Stimulated activated CD4-positive, alpha-beta T cell treated with anti-CD3 and anti-CD28 coated beads, TNF-alpha, amount 100 ng/mL, for 48 hours (primary cell): ENCODE measurements at places on chromosomes 16 and 17.
A peak's percentile ranks its signal among the peaks of the same experiment; 100 is the strongest.

DNA sequence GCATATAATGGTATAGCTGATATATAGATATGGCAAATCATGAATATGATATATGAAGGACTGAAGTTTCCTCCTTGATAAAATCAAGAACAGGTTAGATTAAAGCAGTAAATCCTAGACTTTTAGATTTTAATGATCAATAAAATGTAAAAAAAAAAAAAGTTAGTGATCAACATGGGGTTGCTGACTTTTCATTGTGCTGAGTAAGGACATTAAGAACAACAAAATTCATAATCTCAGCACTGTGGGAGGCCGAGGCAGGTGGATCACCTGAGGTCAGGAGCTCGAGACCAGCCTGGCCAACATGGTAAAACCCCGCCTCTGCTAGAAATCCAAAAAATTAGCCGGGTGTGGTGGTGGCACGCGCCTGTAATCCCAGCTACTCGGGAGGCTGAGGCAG, 10.4 kb upstream of the CHD3 start:
- DNase-seq, result no peak

DNA sequence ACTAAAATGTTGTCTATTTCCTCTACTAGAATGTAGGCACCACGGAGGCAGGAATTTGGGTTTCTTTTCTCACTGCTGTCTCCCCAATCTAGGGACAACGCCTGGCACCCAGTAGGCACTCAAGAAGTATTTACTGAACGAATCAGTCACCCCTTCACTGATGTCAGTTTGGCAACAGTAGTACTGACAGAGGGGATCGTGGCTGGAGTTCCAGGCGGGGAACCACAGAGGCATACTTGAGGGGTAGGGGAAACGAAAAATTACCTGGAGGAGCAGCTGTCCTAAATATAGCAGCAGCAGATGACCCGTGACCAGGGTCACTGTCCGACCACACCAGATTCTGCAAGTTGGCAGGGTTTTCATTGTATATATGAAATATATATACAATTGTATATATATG, 33.3 kb downstream of the TRIM25 start:
- DNase-seq, result no peak

- DNase-seq, result no peak
Measured at GRCh38 chr17:31089471-31089870, 5.3 kb upstream of the NF1 start.

- no peak for DNase-seq
Measured at GRCh38 chr16:52783616-52784015, 236.7 kb upstream of the TOX3 start.

DNA sequence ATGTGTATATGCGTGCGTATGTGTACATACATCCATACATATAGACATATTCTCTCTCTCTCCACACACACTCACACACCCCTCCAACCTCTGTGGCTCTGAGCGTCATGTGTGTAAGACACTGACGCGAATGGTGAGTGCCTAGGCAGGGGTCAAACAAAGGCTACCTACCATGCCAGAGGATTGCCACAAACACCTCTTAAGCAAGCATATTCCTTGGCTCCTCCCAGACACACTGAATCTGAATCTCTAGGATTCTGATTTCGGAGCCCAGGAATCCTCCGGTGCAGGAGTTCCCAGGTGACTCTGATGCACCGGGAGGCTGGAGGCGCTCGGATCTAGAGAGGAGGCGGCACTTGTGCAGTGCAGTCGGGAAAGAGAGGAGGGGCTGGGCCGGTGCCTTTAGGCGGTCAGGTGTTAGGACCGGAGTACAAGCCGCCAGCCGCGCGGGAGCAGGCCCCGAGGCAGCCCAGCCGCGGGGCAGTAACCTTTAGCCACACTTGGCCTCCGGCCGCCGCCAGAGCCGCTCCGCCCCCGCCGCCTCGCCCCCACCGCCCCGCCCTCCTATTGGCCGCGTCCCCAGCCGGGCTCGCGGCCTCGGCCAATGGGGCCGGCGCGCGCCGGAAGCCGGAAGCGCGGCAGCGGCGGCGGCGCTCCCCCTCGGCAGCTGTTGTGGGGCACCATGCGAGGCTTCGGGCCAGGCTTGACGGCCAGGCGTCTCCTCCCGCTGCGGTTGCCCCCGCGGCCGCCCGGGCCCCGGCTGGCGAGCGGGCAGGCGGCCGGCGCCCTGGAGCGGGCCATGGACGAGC, at the start of gene MLYCD:
Gene MLYCD, plus strand, starts transcription at position 653 of the 809 bp plus-strand sequence. Its CDS starts 30 bp downstream, at position 683.
- DNase-seq, result peak; percentile 28

DNA sequence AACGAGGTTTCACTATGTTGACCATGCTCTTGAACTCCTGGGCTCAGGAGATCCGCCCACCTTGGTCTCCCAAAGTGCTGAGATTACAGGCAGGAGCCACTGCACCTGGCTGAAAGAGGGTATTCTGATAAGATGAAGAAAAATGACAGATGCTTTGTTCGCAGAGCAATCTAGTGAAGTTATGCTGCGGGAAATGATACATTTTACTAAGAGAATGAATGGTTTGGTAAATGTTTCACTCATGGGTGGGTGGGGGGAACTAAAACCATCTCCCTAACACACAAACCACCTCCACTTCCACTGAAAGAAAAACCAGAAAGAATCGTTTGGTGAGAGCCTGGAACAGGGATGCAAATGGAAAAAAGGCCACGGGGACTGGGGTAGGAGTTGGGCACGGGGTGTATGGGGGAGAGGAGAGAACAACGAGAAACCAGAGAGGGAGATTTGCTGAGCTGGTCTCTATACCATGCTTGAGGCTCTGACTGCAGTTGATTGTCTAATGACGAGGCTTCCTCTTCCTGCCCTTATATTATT, 19.0 kb upstream of the XYLT2 start:
- no peak for DNase-seq

GRCh38 chr17:77845541-77846225, 112.8 kb upstream of the TNRC6C start:
- no peak for DNase-seq

DNA sequence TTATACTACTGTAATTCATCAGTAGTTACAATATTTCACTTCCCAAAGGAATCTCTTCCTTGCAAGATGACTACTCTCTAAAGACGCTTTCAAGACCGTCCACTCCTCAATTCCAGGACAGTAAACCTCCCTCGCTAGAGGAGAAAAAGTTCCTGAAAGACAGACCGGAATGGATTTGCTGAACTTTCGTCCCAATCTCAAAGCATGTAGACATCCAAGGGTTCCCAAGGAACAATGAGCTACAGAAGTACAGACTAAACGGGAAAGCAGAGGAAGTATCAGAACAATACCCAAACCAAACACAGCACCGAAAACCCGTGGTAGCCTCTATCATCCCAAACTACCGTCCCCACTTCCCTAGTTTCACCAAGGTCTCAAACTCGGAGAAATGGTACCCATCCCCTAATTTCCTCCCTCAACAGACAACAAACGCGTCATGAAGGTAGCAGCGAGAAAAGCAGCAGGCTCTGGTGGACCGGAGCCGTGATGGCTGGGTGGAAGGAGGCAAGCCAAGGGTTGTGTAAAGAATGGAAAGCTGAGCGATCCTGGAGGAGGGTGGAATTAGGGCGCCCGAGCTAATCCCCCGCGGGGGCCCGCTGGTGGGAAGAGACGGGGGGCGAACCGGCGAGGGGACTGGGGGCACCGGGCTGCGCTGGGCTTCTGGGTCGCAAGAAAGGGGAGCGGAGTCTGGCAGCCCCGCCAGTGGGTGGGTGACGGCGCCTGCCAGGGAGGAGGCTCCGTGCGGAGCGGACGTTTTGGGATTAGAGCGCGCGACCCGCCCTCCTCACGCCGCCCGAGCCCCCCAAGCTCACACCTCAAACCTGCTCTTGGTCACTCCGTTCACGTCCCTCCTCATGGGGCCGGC, 647 bp downstream of the FBXL20 start:
- no peak for DNase-seq

- DNase-seq, result no peak
Measured at GRCh38 chr17:39629898-39630297, 3.1 kb downstream of the PPP1R1B start.

- no peak for DNase-seq
Measured at GRCh38 chr17:67090341-67090740, 46.0 kb downstream of the CACNG1 start.

- DNase-seq, result no peak
Measured at GRCh38 chr17:76213491-76213890, 26.8 kb downstream of the RNF157 start.

- DNase-seq, result no peak
Measured at GRCh38 chr16:30884760-30885159, 9.1 kb downstream of the BCL7C start.

DNA sequence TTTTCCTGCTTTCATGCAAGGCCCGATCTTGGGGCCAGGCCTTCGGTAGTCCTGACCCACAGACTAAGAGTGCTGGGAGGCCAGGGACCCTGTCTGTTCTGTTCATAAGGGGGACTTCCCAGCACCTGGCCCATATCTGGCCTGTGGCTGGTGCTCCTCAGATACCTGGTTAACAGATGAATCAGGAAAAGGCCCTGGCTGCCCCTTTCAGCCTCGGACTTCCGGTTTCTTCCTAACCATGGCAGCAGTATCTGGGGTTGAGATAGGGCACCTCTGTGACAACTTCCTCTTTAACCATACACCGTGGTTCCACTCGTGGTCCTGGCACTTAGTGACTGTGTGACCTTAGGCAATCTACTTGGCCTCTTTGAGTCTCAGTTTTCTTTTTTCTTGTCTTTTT, 18.4 kb downstream of the PLCG2 start:
- no peak for DNase-seq

GRCh38 chr17:66787914-66788313, 47.0 kb upstream of the CACNG5 start:
- no peak for DNase-seq

- DNase-seq, result no peak
Measured at GRCh38 chr16:72324578-72324977, 152.6 kb upstream of the PMFBP1 start.

- DNase-seq, result no peak
Measured at GRCh38 chr16:23573817-23574216, 16.3 kb downstream of the UBFD1 start.

DNA sequence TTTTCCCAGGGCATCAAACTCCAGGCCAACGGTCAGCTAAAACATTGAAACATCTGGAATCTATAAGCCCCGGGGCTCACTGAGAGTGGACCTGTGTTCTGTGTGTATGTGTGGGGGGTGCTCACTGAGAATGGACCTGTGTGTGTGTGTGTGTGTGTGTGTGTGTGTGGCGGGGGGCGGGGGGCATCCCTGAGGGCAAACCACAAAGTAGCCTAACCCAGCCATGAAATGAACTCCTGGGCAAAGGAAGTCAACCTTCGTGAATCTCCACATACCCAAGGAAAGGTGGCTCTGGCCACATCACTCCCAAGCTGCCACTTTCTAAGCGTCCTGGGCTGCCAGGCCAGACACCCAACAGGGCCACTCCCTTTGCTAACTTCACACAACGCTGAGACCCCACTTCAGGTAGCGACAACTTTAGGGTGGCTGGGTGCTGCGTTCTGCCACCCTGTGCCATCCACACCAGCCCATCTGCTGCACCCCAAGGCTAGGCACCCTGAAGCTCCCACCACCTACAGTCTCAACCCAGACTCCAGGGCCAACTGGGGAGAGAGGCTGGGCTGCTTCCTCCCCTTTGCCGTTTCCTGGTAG, 1.6 kb downstream of the MAFG start:
- DNase-seq, result no peak

DNA sequence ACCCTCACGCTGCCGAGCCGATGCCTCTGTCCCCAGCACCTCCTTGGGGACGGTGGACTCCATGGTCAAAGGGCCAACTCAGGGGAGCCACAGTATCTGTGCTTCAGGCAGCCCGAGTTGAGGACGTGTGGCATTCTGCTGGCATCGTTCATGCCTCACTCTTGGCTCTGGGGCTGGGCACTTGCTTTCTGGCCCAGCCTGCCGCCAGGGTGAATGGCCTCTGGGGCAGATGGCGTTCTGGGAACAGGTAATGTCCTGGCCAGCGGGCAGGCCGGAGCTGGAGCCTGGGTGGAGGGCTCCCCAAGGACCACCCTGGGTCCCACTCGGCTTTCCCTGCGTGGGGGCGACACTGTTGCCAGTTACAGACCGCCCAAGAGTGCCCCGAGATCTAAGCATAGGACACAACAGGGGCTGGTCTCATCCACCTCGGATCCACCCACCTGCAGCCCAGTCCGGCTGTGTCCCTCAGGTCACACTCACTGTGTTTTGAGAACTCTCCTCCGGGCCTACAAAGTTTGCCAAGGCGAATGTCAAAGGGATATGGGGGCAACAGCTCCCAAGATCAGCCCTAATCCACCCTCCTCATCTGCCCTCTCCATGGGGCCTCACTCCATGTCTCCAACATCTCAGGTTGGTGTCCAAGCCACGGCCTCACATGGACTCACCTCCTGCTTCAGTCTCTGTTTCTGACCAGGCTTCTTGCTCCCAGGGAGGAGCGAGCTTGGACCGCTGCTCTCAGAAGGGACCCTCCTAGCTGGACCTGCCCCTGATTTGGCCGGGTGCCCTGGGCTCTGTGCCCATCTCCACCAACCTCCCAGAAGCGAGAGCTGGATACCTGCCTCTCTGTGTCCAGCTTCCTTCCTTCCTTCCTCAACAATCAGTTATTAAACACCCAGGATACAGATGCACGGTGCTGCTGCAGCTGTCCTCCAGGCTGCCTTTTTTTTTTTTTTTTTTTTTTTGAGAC, 60.8 kb downstream of the TMEM235 start:
- DNase-seq, result no peak

- no peak for DNase-seq
Measured at GRCh38 chr17:4703330-4703691, 626 bp downstream of the PELP1 start.

- DNase-seq, result no peak
Measured at GRCh38 chr16:27704252-27704651, 154.3 kb downstream of the KATNIP start.

GRCh38 chr16:9660898-9661297, 521.3 kb downstream of the GRIN2A start:
- DNase-seq, result no peak

GRCh38 chr16:20485408-20485807, 34.1 kb downstream of the ACSM2A start:
- DNase-seq, result no peak

DNA sequence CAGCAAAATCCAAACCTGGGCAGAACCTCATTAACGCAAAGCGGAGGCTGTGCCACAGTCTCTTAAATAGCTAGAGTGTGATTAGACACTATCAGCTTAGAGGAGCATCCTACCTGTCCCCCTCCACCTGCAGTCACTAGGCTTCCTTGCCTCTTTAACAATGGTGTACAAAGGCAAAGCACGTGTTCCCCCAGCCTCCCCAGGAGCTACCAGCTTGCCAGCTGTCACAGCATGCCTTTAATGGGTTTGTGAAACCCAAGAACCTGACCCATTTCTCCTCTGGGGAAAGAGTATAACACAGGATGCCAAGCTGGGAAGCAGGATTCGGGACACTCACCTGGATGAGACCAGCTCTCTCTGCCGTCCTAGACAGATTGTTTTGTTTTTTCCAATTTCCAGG, 37.2 kb upstream of the TBX2 start:
- no peak for DNase-seq

GRCh38 chr16:54453871-54454270, 167.3 kb upstream of the IRX3 start:
- DNase-seq, result no peak

GRCh38 chr16:66603537-66604375, 748 bp upstream of the CMTM3 start:
- peak; percentile 54 for DNase-seq
